Activated CD4-positive, alpha-beta T cell treated with anti-CD3 and anti-CD28 coated beads for 24 hours (primary cell): ENCODE measurements at places on chromosomes 11 and 22.
A peak's percentile ranks its signal among the peaks of the same experiment; 100 is the strongest.

DNA sequence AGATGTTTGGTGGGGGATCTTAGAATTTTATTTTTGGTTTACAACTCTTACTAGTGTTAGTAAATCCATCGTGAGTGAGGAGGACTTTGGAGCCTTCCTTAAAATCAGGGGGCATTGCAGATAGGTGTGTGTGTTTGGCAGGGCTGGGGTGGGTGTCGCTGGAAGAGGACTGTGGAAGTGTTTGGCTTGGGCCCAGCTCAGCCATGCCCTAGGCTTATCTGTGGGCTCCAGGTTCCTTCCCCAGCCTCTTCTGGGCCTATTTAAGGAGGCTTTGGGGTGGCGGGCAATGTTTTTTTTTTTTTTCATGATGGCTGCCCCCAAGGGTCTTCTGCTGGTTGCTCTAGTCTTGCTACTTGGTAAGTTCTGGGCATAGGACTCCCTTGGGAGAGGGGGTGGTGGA, 22.1 kb downstream of the MTFP1 start:
- no peak for DNase-seq

- no peak for DNase-seq
Observed at GRCh38 chr11:133692126-133692934, 153.0 kb downstream of the SPATA19 start.

DNA sequence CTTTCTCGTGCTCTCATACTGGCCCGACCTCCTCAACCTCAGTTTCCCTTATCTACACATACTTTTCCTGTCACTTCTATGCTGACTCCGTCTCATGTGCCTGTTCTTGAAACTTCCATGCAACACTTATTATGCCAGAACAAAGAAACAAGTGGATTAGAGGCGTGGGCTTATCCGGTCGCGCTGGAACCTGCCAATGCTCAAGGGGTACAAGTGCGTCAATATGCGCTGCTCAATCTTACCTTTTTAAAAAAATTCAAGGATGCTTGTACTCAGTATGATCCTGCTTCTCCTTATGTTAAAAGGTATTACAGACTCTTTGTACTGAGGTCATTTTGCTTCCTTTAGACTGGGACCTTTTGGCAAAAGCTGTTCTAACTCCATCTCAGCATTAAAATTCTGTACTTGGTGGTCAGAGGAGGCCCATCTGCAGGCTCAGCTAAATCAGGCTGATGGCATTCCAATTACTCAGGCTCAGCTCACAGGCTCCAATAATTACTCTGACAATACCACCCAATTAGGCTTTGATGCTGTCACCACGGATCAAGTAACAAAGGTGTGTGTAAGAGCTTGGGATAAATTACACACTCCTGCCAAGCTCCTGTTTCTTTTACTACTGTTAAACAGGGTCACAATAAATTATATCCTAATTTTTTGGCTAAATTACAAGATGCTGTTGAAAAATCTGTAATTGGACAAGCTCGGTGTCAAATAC, 26.3 kb upstream of the ALDH3B2 start:
- no peak for DNase-seq

- peak; percentile 54 for DNase-seq
Observed at GRCh38 chr22:20509344-20510047, 2.1 kb downstream of the MED15 start.

GRCh38 chr22:22465094-22465602, 43.4 kb downstream of the ZNF280B start:
- no peak for DNase-seq

DNA sequence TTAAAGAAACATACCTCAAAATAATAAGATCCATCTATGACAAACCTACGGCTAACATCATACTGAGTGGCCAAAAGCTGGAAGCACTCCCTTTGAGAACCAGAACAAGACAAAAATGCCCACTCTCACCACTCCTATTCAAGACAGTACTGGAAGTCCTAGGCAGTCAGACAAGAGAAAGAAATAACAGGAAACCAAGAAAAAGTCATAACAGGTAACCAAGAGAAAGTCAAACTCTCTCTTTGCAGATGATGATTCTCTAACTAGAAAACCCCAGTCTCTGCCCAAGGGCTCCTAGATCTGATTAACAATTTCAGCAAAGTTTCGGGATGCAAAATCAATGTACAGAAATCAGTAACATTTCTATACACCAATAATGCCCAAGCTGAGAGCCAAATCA, 35.6 kb downstream of the TMEM123 start:
- no peak for DNase-seq

- no peak for DNase-seq
Observed at GRCh38 chr11:73480677-73481076, 104.5 kb downstream of the RELT start.
